ENCODE measurements at places on chromosomes 6 and 20.

- no peak for DNase-seq
Observed at GRCh38 chr6:155444120-155444917, 11.3 kb downstream of the NOX3 start.

DNA sequence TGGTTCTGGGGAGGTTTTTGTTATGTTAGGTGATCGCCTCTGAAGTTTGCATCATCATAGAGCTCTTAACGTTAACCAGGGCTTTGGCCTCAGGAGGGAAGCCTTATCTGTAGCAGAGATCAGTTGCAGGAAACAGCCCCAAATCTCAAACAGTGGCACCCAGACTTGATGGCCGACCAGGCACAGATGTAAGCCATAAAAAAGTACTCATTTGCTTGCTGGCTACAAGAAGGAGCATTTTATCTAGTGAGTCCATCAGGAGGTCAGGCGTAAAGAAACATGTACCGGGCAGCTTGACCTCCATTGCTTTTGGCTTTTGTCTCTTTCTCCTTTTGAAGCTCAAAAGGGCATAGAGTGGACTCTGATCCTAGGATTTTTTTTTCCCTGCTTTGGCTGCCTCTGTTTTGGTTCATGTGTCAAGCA is 122.3 kb downstream of the CCDC170 start:
- DNase-seq: no peak

GRCh38 chr6:113873043-113873667 is 16.0 kb downstream of the MARCKS start:
- DNase-seq: no peak

GRCh38 chr6:132388291-132388690 is 13.0 kb downstream of the MOXD1 start:
- no peak for DNase-seq

DNA sequence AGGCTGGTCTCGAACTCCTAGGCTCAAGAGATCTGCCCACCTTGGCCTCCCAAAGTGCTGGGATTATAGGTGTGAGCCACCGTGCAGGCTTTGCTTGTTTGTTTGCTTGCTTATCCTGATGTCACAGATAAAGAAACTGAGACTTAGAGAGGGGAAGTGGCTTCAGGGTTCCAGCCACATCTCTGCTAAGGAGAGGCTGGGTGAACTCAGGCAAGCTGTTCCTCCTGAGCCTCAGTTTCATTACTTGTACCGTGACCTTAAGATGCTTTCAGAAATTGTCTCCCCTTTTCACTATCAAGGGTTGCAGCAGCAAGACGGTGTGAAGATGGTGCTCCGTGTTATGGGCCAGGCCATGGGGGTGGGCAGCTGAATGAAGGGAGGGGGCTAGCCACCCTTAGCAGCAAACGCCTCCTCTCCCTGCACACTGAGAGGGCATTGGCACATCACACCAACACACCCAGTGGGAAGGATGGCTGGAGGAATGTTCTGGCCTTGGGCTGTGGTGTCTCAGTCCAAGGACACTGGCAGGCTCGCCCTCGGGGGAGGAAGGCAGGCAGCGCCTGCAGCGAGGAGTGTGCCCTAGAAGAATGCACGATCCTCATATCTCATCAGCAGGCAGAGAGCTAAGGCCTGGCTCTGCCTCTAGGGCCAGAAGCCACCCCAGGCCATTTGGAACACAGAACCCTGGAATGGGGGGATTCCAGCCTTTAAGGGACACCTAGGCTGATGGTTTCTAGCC is 48.2 kb upstream of the TLDC2 start:
- DNase-seq: no peak

- no peak for DNase-seq
Observed at GRCh38 chr6:149441740-149442139, 41.7 kb downstream of the SUMO4 start.
